ENCODE measurements at places on chromosomes 1 and 21.

DNA sequence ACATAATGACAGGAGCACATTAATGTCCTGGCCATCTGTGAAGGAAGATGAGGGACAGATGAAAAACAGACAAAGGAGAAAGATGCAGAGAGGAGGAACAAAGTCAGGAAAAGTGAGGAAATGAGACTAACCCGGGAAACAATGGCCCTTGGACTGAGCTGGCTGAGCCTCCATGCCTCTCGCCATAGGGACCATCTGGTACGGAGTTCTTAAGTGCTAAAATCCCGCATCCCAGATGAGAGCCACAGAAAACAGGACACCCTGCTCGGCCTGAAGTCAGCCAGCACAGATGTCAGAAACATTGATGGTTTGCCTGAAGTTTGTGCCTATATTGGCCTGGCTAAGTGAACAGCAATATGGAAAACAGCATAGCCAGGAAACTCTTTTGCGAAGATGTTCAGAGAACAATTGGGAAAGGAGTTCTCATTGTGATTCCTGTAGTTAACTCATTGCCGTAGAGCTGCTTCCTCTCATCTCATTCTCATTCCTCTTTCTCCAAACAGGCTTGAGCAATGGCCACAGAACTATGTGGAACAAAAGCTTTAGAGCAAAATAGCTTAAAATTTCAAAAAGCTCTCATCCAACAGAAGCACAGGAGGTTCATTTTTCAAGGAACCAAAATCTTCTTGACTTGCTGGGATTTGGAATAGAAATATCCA is 96.6 kb downstream of the ASTN1 start:
- DNase-seq = peak; percentile 21

DNA sequence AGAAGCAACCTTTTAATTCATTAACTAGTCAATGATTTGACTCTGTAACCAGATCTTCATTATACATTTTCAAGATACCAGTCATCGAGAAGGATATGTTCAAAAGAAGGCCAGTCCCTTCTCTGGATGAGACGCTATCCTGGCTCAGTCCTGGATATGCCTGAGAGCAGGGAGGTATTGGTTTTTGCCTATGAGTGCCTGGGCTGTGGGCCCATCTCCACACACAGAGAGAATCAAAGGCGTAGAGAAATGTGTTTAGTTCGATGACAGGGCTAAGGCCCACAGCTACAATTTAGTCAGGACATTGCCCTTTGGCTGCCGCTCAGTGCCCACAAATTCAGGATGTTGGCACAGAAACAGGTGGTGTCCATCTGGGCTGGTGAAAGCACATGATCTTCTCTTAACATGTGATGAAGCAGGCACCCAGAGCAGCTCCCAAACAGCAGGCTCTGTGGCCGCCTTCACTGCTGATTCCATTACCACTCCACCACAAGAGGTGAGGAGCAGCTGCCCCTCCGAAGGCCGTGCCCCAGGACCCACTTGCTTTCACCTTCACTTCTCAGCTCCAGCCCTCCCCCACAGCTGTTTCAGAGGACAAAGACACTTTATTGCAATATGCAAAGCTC is 24.7 kb downstream of the ACKR1 start:
- peak; percentile 45 for DNase-seq

- no peak for DNase-seq
These were observed 24.7 kb downstream of the TENT5C start for GRCh38 chr1:117630423-117630998.

DNA sequence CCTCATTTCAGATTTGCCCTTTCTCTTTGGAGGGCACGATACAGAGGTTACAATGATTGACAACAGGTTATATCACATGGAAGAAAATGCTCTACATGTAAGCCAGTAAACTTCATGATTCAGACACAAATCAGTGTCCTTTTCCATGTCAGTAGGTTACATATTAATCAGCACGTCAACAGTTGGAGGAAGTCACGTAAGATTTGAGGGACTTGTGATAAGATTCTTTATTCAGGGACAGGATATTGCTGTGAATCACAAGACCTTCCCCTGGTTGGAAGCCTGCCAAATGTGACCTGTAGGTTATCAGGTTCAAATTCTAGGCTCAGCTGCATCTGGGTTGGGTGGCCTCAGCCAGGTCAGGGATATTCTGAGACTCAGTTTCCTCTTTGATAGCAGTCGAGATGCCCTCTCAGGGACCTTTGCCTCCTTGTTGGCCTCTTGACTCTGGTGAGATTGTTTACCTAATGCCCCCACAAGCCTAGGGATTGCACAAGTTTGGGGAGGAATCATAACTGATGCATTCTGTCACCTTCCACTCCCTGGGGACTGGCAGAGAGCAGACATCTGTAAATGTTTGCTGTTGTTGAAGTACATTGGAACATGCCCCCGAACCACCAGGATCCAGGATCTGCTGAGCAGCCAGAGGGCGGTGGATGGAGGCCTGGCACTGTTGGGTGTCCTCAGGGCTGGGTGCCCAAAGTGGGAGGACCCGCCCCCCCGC is 31.9 kb downstream of the SERINC2 start:
- DNase-seq = no peak

GRCh38 chr1:115166531-115167091 is 77.3 kb upstream of the TSPAN2 start:
- DNase-seq = peak; percentile 32

- DNase-seq = no peak
These were observed 262.1 kb downstream of the BRINP2 start for GRCh38 chr1:177432897-177433296.

- DNase-seq = peak; percentile 48
These were observed 703 bp downstream of the PUM1 start for GRCh38 chr1:31064718-31065309.

DNA sequence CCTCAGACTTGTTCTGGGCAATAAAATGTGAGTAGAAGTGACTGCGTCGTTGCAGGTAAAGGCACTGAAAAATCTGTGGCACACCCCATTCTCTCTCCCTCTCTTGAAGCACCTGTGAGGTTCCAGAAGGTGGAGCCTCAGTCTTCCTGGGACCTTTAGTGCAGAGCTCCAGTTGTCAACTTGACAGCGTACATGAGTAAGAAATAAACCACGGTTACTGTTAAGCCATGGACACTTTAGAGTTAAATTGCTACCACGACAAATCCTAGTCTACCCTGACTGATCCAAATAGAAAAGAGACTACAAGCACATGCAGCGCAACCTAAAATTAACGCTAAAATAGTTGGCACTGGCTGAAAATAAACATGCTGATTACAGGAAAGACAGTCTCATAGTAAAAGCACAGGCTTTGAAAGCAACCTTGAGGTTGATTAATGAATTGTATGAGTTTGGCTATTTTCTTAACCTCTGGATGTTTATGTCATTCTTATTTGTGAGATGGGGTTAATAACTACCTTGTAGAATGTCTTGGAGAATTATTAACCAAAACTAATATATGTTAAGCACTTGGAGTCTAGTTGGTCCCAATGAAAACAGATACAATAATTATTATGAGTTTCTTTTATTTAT is 93.0 kb upstream of the PLPPR4 start:
- peak; percentile 11 for DNase-seq

DNA sequence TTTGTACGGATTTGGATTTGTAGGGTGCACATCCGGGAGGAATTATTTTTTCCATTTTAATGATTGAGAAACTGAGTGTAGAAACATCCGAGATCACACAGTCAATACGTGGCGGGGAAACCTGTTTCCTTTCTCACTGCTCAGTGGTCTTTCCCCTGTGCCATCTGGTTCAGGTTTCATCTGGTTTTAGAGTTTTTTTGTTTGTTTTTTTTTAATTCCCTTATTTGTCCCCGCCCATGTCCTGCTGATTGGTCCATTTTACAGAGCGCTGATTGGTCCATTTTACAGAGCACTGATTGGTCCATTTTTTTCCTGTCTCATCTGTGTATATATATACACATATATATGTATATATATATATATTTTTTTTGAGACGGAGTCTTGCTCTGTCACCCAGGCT is 6.0 kb downstream of the TRPM2 start:
- DNase-seq = no peak

Measured in mesendoderm (in vitro differentiated cells).